Hematopoietic multipotent progenitor cell (in vitro differentiated cells): ENCODE measurements at places on chromosomes 12 and 14. TPM values are rescaled to one million over a fixed set of nuclear protein-coding genes. Genes with fewer than 3 reads are reported as not detected.

The WNT1 gene
- total RNA-seq: not detected

- no peak for DNase-seq
These were observed 644 bp downstream of the NAB2 start for GRCh38 chr12:57089271-57090245.

The TAS2R14 gene
- total RNA-seq: 1.9 TPM

DNA sequence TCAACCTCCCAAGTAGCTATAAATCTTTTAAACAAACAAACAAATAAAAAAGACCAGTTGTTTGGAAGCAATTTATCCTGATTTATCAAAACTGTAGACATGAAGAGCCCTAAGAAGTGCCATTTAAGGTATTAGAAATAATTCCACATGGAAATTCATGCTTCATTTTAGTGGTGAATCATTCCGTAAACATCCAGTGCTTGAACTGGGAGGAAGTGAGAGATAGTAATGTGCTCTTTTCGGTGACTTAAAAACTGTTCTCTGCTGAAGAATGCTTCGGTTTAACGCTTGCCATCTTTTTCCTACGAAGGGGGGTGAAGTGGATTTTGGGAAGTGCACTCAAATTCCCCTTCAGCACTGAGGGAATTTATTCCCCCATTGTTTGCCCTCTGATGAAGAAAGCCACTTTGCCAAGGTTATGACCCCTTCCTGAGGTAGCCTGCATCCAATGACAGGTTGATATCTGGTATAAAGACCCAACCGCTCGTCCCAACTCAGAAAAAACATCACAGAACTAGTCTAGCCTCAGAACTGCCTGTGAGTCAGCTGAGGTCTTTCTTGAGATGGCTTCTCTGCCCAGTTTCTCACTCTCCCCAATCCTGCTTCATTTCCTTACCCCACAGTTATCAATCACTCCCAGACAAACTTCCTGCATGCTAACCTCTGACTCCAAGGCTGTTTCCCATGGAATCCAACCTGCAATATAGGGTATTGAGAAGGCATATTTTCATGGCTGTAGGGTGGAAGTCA, 244.1 kb downstream of the AEBP2 start:
- DNase-seq: no peak

DNA sequence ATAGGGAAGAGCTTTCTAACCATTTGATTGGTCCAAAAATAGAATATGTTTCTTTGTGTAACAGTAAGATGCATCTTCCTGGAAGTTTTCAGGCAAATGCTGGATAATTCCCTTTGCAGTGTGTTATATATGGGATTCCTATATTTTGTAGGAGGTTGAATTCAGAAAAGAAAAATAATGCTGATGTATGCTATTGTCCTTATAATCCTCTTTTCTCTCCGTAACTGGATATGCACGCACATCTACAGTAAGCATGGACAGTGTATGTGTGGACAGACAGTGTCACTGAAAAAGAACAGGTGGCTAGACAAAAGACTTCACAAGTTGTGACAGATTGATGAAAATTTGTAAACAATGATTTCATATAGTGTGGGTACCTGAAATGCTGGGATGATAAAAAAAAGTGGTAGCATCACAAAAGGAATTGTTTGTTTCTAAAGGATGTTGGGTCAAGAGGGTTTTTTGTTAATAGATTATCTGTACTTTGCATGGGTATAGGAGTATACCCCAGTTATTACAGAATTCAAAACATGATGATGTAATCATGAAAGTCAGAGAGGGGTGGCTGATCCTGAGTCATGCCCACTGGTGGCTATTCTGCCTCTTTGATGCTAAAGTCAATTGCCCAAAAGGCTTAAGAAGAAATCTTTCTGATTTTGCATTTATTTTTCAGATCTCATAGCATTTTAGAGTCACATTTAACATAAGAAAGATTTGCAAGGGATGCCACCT, 160.7 kb upstream of the TMTC1 start:
- no peak for DNase-seq

The SCNN1A gene
- 0.81 TPM for total RNA-seq

DNA sequence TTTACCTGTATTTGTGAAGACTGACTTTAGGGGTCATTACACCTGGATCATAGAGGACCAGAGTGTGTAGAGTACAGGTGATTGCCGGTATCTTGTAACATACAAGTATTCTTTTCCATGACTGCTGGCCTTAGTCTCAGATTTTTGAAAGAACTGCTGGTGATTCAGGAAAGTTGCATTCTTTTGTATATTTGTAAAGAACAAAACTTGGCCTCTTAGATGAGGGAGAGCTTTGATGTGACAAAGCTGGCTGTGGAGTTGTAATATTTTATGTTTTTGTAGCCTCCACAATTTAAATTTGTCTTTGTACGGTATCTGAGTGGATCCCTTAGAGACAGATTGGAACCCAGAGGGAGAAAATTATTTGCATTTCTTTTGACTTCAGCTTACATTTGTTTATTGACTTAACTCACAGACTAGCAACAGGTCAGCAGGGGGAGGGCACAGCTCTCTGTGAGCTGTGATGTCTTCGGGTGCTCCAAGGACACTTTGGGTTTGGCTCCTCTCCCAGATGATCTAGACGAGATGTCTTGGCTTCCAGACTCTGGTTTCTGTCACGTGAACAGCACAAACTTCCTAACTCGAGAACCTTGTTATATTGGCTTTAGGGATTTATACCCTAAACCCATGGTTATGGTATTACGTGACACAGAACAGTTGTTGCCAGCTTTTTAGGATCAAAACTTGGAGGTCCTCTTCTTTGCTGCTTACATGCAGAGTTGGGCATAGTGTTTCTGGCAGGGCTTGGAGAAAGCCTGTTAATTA, 65.9 kb downstream of the DAAM1 start:
- no peak for DNase-seq

The CEBPE gene
- total RNA-seq: 0.81 TPM

The SERPINA12 gene
- not detected for total RNA-seq

- no peak for DNase-seq
These were observed 728.9 kb downstream of the SLC16A7 start for GRCh38 chr12:60324746-60325145.

DNA sequence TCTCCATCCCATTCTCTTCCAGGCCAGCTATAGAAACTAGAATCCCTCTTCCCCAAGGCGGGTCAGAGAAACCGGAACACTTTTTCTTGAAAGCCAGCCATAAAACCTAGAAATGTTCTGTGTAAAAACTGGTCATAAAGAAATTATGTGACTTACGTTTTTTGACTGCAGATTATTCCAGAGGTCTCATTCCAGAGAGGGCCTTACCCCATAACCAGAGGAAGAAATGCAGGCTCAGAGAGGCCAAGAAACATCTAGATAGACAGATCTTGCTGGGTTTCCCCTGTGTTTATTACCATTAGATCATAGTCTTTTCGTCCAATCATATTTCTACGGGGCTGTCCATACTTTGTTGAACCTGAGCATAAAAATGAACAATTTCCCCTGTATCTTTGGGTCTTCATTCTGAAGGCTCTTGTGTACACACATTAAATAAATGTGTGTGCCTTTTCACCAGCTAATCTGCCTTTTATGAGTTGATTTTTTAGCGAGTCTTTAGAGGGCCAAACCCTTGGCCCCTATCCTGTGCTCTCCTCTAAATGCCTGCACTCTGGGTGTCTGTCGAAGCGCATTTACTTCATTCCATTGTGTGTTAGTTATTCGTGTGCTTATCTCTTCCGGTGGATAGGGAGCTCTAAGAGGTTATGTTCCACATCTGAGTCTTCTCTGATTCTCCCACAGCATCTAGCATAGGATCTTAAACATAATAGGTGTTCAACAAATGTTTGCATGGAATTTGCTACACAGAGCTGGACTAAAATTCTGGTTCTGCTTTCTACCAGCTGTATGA, 163.0 kb downstream of the ADCK1 start:
- DNase-seq: no peak

GRCh38 chr14:90522571-90523191, 125.9 kb downstream of the CALM1 start:
- DNase-seq: peak; percentile 56

- DNase-seq: no peak
These were observed 2.2 kb downstream of the NAB2 start for GRCh38 chr12:57090924-57091637.

GRCh38 chr12:52942901-52943181, 6.1 kb upstream of the KRT18 start:
- no peak for DNase-seq

The P2RX2 gene
- not detected for total RNA-seq

The CLEC4C gene
- total RNA-seq: under 0.01 TPM

The GRIN2B gene
- total RNA-seq: under 0.01 TPM

DNA sequence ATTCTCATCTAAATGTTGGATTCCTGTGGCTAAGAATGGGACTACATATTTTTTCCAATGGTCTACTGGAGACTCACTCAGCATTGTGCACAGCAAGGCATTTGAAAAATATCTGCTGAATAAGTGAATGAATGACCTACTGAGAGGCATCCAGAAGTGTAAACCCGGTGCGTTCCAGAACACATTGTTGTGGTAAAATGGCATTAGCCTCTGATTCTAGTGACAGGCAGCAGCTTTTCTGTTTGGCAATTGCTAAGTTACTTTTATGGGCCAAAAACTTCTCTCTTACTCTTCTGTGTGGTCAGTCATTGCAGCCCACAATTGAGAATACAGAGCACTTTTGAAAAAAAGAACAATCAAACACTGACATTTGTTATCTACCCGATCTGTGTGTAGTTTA, 36.5 kb downstream of the WIF1 start:
- DNase-seq: no peak

The FAM186B gene
- total RNA-seq: 0.27 TPM

The WDHD1 gene
- 5.9 TPM for total RNA-seq

DNA sequence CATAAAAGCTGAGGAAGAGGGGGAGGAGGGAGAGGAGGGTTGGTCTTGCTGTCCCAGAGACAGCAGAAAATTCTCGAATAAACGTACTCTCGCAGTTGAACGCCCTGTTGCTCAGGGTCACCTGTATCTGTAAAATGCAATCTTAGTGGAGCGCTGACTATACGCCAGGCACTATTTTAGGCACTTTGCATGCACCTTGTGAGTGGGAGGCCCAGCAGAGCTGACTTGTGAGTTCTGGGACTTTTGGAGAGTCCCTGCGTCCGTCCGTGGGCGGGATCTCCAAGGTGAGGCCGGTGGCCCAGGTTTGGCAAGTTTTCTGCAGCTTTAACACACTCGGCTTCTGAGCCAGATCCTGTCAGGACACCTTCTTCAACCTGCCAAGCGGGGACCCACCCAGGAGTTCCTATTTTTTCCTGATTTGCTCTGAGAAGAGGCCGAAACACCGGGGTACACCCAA, 32.5 kb upstream of the PLEKHG6 start:
- DNase-seq: no peak

The LRP1-AS gene
- total RNA-seq: not detected

DNA sequence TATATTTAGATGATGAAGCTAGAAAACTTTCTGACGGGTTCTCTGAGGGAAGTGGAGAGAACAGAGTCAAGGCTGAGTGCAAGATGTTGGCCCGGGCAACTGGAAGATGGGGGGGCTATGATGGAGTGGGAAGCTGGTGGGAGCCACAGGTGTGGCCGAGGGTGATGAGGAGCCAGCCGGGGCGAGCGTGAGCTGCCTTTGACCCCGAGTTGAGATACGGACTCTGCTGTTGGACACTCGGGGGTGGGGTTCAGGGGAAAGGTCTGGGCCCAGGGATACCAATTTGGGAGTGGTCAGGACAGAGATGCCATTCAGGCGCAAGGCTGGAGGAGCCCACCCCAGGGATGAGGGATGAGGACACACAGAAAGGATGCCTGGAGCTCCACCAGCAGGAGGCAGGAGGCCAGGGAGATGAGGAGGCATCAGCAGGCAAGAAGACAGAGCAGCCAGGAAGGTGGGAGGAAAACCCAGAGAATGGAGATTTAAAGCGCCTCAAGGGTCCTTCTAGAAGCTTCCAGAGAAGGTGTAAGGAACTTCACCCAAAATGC, 9.0 kb downstream of the SCARB1 start:
- no peak for DNase-seq

- no peak for DNase-seq
These were observed 37.0 kb upstream of the OAS1 start for GRCh38 chr12:112869778-112870177.

GRCh38 chr12:94012071-94012470, 136.3 kb upstream of the PLXNC1 start:
- no peak for DNase-seq

DNA sequence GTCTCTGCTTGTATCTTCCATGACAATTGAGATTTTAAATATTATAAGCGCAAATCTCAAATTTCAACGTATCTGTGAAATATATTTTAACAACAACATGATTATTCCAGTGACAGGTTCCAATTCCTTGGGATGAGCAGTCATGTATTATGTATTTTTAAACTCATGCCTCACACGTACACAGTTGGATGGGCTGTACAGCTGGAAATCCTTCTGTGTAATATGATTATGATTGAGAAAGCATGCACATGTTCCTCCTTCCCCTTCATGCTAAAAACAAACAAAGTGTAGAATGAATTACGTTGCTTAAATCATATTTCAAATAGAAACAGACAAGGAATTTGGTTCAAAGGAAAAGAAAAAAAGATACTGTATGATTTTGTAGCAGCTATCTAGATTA, 428.3 kb downstream of the TMTC2 start:
- no peak for DNase-seq

The CCDC198 gene
- total RNA-seq: not detected

GRCh38 chr14:87992346-87992717, 650 bp downstream of the GALC start:
- no peak for DNase-seq

- peak; percentile 83 for DNase-seq
These were observed 1.4 kb upstream of the ZFP36L1 start for GRCh38 chr14:68794130-68794850.

DNA sequence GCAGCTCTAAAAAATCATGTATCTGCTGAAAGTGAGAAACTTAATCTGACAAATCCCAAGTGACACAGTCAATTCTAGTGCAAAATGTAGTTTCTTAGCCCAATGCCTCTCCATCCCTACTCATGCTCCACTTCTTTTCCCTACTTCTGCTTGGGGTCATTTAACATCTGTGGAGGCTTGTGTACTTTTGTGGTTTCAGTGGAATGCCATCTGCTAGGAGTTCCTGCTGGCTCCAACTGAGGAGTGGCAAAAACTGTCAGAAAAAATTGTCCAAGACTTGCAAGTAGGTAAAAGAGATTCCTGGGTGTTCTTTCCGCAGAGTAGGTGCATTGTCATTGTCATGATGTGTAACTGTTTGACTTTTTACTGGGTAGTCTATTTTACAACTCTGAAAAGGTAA, 12.5 kb upstream of the AVPR1A start:
- no peak for DNase-seq

DNA sequence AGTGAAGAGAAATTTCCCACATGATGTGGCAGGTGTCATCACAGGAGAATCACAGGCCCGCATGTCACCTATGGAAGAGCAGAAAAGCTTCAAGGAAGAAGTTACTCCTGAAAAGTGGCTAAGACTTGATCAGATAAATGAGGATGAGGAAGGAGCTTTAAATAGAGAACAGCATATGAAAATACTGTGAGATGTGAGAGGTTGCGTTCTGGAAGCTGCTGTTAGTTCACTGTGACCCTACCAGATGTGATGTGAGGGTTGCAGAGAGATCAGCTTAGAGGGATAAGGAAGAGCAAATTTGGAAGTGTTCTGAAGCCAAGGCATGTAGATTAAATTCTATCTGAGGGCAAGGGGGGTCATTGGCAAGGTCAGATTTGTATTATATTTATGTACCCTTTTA, 17.1 kb downstream of the ERP27 start:
- DNase-seq: no peak

The PRB2 gene
- total RNA-seq: not detected

GRCh38 chr12:12046401-12046800, 24.3 kb upstream of the BCL2L14 start:
- no peak for DNase-seq

The SDR9C7 gene
- total RNA-seq: not detected

The R3HDM2 gene
- 35.8 TPM for total RNA-seq
